ENCODE measurements at places on chromosomes 5 and 9.
A peak's percentile ranks its signal among the peaks of the same experiment; 100 is the strongest.

GRCh38 chr9:18861609-18862544 lies 171.1 kb downstream of the SAXO1 start:
- DNase-seq = no peak

- DNase-seq = peak; percentile 76
Observed at GRCh38 chr5:1641560-1642166, 117.9 kb upstream of the LPCAT1 start.

DNA sequence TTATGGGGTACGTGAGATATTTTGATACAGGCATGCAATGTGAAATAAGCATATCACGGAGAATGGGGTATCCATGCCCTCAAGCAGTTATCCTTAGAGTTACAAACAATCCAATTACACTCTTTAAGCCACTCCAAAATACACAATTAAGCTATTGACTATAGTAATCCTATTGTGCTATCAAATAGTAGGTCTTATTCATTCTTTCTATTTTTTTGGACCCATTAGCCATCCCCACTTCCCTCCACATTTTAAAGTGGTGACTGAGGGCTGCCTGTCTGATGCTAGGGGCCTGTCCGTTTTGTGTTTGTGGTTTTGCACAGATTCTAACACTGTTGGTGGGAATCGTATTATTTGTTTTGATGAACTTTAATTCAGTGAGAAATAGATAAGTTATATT lies 129.7 kb upstream of the DHFR start:
- DNase-seq = no peak

- no peak for DNase-seq
Observed at GRCh38 chr5:126368239-126368812, 54.9 kb upstream of the GRAMD2B start.

DNA sequence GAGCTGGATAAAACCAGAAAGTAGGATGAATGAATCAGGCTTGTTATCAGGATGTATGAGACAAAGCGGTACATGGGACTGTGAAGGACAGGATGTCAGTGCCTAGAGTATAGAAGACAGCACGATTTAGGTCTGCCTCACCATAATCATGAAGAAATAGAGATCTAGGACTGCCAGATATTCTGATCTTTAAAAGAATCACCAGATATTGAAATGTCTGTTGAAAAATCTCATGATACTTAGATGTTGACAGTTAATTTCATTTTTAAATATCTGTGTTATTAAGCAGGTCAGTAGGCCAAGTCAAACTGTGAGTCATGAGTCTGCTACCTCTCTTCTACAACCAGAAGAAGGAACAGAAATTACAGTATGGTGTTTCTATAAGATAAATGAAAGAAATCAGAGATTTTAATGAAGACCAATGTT lies 65.0 kb downstream of the ST8SIA4 start:
- no peak for DNase-seq

DNA sequence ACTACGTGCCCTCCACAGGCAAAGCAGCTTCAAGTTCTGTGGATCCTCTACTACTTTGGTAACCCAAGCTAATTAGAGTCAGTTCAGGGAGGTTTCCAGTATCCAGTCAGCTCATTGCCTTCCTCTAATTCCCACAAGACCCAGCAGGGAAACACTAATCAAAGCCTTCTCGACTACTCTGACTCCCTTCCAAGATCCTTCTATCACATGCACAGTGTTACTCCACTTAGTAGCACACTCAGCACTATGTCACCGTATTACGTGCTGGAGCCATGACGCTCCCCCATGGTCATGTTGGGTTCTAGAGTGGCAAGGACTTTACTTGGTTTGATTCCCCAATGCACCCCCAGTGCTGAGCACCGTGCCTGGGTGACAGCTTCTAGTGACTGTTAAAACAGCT lies 53.0 kb downstream of the DCP2 start:
- no peak for DNase-seq

DNA sequence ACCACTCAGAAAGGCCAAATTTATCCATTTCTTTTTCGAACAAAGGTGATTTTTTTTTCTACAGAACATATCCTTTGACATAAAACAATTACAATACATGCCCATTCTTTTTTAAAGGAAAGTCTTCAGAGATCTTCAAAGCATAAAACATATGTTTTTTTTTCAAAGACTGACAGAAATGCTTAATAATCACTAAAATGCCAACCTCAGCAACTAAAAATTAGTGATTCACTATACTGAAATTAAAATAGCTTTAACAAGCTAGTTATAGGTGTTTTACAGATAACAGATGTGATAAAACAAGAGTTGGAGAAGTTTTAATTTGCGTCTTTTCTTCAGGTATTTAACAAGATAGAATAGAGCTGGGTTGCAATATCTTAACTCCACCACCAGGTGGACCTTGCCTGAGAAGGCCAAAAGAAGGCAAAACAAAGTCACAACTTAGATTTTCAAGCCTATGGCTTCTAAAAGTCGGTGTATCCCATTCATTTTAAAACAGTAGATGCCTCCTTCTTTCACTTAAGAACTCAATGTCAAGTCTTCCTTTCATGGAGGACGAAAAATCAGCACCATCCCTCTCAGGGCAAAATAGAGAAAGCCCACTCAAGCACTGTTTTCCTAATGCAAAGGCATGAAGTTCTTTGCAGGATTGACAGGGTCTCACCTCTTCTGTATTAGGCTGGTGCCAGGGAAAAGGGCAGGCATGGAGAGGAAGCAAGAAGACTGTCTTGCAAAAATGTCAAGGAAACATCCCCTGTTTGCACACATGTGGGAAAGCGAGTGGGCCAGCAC lies 31.1 kb upstream of the CPLX2 start:
- DNase-seq = no peak

- DNase-seq = no peak
Observed at GRCh38 chr9:72154468-72155285, 5.4 kb downstream of the GDA start.

DNA sequence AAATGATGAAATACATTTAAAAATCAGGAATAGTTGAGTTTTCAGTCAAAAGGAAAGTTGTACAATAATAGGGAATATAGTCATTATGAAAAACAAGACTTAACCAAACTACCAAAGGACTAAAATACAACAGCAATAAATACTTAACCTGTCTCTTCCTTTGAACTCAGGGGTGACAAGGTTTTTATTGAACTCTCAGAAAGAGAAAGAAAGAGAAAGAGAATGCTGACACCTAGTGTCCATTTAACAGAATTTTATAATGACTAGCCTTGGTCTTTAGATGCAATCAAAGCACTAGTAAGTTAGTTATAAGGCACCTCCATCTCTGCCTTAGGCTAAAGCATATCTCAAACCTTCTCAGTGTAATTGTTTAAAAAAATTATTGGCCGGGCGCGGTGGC lies 47.5 kb downstream of the UIMC1 start:
- no peak for DNase-seq

DNA sequence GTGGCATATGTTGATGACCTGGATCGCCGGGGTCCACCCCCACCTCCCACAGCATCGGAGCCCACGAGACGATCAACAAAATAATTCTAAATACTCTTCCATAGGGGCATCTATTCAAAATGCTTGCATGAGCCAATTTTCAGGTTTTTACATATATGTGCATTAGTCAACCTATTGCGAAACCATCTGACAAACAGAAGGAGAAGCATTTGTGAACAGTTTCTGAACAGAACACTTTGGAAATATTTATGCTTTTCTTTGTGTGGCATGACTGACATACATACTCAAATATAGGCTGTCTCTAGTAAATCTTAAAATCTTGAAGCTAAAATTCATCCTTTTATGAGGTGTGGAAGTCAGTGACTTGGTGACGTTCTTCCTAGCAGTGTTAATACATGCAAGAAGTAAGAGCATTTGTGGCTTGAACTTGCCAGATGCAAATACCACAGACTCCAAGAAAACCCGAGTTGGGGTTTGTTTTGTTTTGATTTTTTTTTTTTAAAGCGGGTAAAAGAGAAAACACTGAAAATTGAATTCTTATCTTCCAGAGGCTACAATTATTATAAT lies 5.3 kb downstream of the GPR151 start:
- DNase-seq = no peak

DNA sequence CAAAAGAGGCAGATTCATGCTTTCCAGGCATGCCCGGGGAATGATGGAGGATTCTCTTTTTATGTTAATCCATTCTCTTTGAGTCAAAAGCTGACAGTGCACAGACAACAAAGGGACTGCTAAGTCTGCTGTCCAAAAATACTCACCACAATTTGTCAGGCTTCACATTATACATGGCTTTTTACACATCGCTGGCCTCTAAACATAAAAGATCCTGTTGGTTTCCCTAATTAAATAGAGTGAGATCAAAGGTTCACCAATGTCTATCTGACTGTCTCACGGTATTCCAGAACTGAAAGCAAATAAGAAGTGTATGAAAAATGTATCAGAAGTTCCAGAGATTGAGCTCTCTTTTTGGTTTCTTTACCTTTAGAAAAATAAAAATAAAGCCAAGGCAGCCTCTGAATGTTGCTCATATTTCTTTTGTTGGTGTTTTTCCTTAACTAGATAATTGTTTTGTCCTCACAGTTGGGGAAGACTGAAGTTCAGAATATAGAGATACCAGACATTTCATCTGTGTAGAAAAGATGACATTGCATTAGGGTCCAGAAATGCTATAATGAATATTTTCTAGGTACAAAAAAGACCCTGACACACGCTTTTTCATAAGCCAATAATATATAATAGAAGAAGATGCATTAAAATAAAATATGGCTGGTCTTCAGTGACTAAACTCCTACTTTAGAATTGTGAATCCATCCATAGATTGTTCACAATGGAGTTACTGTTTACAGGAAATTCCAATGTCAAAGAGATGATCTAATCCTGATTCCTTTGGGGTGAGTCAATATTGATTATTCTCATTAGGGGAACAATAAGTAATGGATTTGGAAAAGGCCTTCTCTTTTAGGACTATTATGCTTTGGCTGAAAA lies 688.2 kb upstream of the CDH6 start:
- DNase-seq = no peak

- DNase-seq = peak; percentile 61
Observed at GRCh38 chr9:95005278-95006143, 279.0 kb downstream of the AOPEP start.

GRCh38 chr9:37464006-37464405 lies 1.2 kb downstream of the ZBTB5 start:
- no peak for DNase-seq

DNA sequence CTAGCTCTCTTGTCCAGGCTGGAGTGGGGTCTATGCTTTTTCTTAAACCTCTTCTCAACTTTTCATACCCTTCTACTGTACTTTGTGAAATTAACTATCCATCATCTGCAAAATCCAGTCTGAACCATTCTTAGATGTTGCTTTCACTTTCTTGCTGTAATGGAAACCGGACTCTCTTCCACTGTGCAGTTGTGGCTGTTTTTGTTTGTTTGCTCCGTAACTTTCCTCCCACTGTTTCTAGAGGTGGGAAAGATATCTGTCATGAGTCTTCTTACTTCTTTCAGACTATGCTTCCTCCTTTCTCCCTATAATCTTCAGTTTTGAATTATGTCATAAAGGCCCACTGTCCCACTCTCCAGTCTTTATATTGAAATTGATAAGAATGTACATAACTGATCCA lies 6.5 kb downstream of the TNPO1 start:
- no peak for DNase-seq

GRCh38 chr5:158755986-158756385 lies 343.7 kb downstream of the EBF1 start:
- no peak for DNase-seq

DNA sequence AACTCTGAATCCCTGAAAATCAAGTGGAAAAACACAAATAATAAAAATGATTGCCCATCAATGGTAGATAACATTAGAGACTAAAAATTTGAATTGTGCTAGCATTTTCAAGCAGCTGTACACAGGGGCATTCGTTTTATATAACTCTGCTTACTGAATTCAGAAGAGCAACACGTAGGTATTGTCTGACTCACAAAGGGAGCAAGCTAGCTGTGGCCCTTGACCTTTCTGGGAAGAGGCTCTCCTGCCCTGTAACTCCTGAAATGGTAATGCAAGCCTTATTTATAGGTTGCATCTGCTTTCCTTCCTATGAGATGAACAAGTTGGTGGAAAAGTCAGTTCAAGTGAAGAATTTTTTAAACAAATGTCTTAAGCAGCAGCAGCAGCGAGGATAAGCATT lies 218.7 kb upstream of the EFNA5 start:
- DNase-seq = no peak

DNA sequence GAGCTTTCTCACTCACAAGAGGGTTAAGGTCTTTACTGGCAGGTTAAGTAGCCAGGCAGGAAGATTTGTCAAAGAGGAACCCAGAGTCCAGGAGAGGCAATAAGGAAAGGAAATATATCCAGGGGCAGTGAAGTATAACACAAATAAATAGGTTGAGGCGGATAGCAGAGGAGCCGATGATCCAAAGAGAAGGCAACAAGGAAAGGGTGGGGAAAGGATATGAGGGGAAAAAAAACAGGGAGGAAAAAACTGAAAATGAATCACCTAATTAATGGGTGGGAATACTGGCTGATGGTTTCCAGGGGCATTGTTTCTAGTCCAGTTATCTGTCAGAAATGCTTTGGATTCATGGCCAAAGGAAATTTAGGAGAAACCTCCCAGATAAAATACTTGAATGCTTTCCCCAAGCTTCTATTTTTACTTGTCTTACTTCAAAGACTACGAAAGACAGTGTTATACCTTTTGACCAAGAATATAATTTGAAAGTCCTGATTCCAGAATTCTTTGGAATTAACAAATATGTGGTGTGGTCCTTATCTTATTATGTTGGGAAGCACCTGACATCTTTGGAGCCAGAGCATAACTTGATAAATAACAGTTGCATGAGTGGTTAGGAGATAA lies 146.5 kb downstream of the AOPEP start:
- no peak for DNase-seq

DNA sequence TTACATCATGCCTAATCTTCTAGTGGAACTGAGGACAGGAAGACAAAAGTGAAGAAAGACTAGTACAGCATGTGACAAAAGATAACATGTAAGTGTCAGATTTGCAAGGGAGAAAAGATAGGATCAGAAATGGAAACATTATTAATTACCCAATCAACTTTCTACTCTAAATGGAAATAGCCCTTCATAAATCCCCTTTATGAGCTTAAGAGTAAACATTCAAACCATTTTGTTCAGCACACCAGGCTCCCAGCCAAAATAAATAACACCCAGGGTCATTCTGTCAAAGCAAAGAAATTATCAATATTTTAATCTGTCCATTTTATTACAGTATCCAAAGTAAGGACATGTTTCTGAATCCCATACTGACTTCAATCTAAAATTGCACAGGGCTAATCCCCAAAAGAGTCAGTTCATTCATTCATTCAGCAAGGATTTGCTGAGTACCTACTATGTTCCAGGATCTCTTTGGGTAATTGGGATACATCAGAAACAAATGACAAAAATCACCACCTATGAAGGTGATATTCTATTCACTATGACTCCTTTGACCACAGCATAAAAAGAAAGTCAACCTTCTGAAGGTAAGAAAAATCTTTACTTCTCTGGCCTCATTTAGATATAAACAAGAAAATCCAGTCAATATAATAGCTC lies 5.3 kb downstream of the PRELID2 start:
- no peak for DNase-seq

- no peak for DNase-seq
Observed at GRCh38 chr5:111478266-111478665, 34.1 kb downstream of the STARD4 start.

GRCh38 chr5:128665747-128666355 lies 127.8 kb upstream of the FBN2 start:
- no peak for DNase-seq

- no peak for DNase-seq
Observed at GRCh38 chr9:35287987-35288632, 126.3 kb downstream of the UNC13B start.

- no peak for DNase-seq
Observed at GRCh38 chr9:77305622-77306400, 128.5 kb downstream of the VPS13A start.

Data from activated CD8-positive, alpha-beta memory T cell treated with anti-CD3 and anti-CD28 coated beads for 24 hours (primary cell).